ENCODE measurements at places on chromosomes 7 and 10. TPM values are rescaled to one million over a fixed set of nuclear protein-coding genes. Genes with fewer than 3 reads are reported as not detected.

GRCh38 chr7:1542841-1543747 lies 12.6 kb downstream of the MAFK start:
- no peak overlapping the region for H3K4me3 ChIP-seq
- H3K27me3 ChIP-seq: no peaks in the 10 kb centered on the region
- H3K27ac ChIP-seq: no peak overlapping the region
- peak; percentile 3 for DNase-seq
- no peaks in the 10 kb centered on the region for H3K4me1 ChIP-seq

DNA sequence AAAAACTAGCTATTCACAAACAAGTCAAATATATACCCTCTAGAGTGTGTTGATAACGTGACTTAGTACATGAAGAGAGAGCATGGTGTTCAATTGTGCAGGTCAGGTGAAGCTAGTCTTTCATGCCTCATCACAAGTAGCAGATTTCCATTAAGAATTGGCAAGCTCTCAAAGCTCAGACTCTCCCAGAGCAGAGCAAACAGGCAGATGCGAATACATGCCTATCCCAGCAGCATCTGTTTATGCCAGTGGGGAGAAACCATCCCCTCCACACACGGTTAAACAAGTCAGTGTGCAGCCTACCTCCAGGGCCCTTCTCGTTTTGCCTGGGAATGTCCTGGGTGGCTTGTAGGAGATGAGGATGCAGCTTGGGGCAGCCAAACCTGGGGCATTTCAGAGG lies 532.5 kb upstream of the C7orf33 start:
- DNase-seq: no peak
- H3K4me3 ChIP-seq: no peak overlapping the region
- no peaks in the 10 kb centered on the region for H3K36me3 ChIP-seq
- H3K4me1 ChIP-seq: 0 out of 2 replicates have a peak, but pooled peaks cover 10% of the 10 kb centered on the region

GRCh38 chr7:27689150-27689549 lies 26.5 kb upstream of the HIBADH start:
- H3K4me3 ChIP-seq: no peak overlapping the region
- no peaks in the 10 kb centered on the region for H3K36me3 ChIP-seq
- H3K27me3 ChIP-seq: no peaks in the 10 kb centered on the region
- no peak overlapping the region for H3K27ac ChIP-seq
- peaks cover 10% of the 10 kb centered on the region for H3K4me1 ChIP-seq

- H3K4me3 ChIP-seq: no peak overlapping the region
- no peaks in the 10 kb centered on the region for H3K27me3 ChIP-seq
- H3K36me3 ChIP-seq: no peaks in the 10 kb centered on the region
Observed at GRCh38 chr10:1180836-1181235, 124.7 kb downstream of the WDR37 start.

DNA sequence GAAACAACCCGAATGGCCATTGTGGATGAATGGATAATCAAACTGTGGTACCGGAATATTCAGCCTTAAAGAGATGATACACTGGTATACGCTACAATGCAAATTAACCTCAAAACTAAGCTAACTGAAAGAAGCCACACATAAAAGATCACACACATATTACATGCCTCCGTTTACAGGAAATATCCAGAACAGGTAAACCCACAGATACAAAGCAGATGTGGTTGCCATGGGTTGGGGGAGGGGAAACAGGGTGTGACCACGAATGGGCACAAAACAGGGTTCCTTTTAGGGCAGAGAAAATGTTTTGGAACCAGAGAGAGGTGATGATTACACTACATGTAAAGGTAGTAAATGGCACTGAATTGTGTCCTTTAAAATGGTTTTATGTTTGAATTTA lies 16.6 kb downstream of the ESYT2 start:
- H3K4me1 ChIP-seq: peaks cover 24% of the 10 kb centered on the region
- H3K27ac ChIP-seq: no peak overlapping the region

GRCh38 chr7:13093160-13093559 lies 405.7 kb downstream of the ARL4A start:
- DNase-seq: no peak
- H3K36me3 ChIP-seq: no peaks in the 10 kb centered on the region
- H3K27ac ChIP-seq: no peak overlapping the region
- no peak overlapping the region for H3K4me3 ChIP-seq

GRCh38 chr10:104807581-104808310 lies 166.7 kb downstream of the SORCS3 start:
- no peak overlapping the region for H3K27ac ChIP-seq
- DNase-seq: no peak
- H3K4me3 ChIP-seq: no peak overlapping the region
- H3K4me1 ChIP-seq: peaks cover 11% of the 10 kb centered on the region

DNA sequence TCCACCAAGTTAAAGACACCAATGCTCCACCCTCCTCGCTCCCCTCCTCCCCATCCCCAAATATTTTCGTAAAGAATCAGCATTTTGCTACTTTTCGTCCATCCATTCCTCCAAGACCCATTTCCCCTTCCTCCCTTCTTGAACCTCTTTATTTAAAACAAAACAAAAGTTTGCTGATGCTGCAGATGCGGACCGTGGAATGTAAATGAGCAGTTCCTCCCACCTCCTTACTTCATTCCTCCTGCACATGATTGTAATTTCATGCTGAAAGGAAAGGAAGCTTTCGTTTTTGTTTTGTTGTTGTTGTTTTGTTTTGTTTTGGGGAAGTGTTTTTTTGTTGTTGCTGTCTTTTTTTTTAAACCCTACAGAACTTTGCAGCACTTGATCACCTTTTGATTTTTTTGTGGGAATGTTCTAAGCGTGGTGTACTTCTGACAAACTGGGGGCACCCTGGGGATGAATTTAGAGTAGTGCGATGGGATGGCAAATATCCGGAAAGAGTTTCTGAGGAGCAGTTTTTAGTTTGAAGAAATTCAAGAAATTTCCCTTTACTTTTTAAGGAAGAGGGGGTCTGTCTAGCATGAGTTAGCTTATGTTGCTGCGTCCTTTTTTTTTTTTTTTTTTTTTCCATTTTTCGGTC lies 177.3 kb downstream of the TCF7L2 start:
- no peaks in the 10 kb centered on the region for H3K36me3 ChIP-seq
- H3K27me3 ChIP-seq: no peaks in the 10 kb centered on the region

DNA sequence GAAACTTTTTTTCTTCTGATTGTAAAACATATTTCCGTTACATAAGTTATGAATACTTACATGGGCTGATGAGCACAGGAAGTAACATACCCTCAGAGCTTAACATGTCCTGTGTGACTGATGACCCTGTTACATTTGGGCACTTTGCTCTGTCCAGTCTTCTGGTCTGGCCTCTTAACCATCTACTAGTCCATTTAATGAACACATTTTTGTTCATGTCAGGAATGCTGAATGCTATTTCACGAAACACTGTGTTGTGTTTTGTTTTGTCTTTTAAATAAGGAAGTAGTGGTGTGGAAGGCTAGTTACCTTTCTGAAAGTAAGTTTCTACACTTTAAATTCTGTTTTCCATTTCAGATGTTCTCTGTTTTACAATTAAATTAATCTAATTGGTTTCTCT lies 77.7 kb downstream of the RBM33 start:
- H3K4me1 ChIP-seq: no peaks in the 10 kb centered on the region
- H3K36me3 ChIP-seq: peaks cover 11% of the 10 kb centered on the region
- no peak overlapping the region for H3K4me3 ChIP-seq
- no peaks in the 10 kb centered on the region for H3K27me3 ChIP-seq
- DNase-seq: no peak

- H3K27me3 ChIP-seq: no peaks in the 10 kb centered on the region
- no peak overlapping the region for H3K4me3 ChIP-seq
- no peak overlapping the region for H3K27ac ChIP-seq
- H3K36me3 ChIP-seq: peaks cover 35% of the 10 kb centered on the region
- no peaks in the 10 kb centered on the region for H3K4me1 ChIP-seq
Observed at GRCh38 chr10:73762915-73763314, 18.7 kb downstream of the SEC24C start.

DNA sequence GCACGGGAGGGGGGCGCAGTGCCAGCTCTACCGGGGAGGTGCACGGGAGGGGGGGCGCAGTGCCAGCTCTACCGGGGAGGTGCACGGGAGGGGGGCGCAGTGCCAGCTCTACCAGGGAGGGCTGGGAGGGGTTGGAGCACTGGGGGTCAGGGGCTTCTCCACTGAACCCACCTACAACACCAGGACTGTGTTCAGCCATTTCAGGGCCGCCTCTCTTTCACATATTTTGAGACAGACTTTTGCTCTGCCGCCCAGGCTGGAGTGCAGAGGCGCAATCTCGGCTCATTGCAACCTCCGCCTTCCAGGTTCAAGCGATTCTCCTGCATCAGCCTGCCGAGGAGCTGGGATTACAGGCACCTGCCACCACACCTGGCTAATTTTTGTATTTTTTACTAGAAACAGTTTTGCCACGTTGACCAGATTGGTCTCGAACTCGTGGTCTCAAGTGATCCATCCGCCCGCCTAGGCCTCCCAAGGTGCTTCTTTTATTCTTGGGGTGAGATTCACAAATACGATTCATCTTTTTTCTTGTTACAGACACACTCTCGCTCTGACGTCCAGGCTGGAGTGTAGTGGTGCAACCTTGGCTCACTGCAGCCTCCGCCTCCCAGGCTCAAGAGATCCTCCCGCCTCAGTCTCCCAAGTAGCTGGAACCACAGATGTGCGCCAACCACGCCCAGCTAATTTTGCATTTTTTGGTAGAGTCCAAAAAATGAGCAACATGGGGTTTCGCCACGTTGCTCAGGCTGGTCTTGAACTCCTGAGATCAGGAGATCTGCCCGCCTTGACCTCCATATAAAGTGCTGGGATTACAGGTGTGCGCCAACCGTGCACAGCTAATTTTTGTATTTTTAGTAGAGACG lies 37.0 kb downstream of the ADAP1 start:
- H3K27ac ChIP-seq: no peak overlapping the region
- no peaks in the 10 kb centered on the region for H3K27me3 ChIP-seq
- no peaks in the 10 kb centered on the region for H3K36me3 ChIP-seq
- no peaks in the 10 kb centered on the region for H3K4me1 ChIP-seq
- no peak overlapping the region for H3K4me3 ChIP-seq
- no peak for DNase-seq

DNA sequence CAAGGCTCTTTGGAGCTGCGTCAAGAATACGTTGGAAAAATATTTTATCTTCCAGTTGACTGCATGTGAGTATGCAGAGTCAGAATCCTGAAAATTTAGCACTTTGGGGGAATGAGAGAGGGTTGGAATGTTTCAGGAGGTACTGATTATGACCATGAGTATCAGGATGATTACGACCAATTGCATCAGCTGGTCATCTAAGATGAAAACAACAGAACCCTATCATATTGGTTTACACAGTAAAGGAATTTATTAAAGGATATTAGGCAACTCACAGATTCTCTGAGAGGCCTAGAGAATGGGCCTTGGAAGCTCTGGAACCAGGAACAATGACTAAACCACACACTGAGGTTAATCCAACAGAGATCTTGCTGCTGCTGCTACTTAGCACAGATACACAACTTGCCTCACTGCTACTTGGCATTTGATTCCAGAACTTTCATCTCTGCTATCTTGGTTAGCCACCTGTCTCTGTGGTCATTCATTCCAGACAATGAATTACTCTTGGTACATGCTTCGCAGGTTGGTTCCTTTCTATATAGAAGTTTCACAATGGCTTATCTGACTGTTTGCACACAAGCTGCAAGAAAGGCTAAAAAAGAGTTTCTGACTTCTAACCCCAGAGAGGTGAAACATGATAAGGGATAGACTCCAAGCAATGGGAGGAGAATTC lies 68.0 kb upstream of the CTTNBP2 start:
- H3K27me3 ChIP-seq: no peaks in the 10 kb centered on the region
- DNase-seq: no peak
- H3K4me1 ChIP-seq: peaks cover 5% of the 10 kb centered on the region
- H3K27ac ChIP-seq: no peak overlapping the region
- H3K4me3 ChIP-seq: no peak overlapping the region

- peaks cover 57% of the 10 kb centered on the region for H3K27me3 ChIP-seq
- peaks cover 4% of the 10 kb centered on the region for H3K4me1 ChIP-seq
- H3K4me3 ChIP-seq: peak within 1 kb of the TSS; percentile 78
- no peak within 1 kb of the TSS for H3K27ac ChIP-seq
- H3K36me3 ChIP-seq: no peaks in the 10 kb centered on the region
Observed at GRCh38 chr10:45373576-45374349, at the start of gene ALOX5. Gene ALOX5, plus strand, starts transcription at chr10:45374216. Its CDS starts 64 bp downstream, at chr10:45374280.

- peaks cover 7% of the 10 kb centered on the region for H3K4me1 ChIP-seq
- H3K36me3 ChIP-seq: no peaks in the 10 kb centered on the region
- H3K4me3 ChIP-seq: no peak overlapping the region
- H3K27me3 ChIP-seq: no peaks in the 10 kb centered on the region
- peak overlapping the region; percentile 32 for H3K27ac ChIP-seq
Observed at GRCh38 chr7:105205592-105206237, 183.0 kb downstream of the SRPK2 start.

DNA sequence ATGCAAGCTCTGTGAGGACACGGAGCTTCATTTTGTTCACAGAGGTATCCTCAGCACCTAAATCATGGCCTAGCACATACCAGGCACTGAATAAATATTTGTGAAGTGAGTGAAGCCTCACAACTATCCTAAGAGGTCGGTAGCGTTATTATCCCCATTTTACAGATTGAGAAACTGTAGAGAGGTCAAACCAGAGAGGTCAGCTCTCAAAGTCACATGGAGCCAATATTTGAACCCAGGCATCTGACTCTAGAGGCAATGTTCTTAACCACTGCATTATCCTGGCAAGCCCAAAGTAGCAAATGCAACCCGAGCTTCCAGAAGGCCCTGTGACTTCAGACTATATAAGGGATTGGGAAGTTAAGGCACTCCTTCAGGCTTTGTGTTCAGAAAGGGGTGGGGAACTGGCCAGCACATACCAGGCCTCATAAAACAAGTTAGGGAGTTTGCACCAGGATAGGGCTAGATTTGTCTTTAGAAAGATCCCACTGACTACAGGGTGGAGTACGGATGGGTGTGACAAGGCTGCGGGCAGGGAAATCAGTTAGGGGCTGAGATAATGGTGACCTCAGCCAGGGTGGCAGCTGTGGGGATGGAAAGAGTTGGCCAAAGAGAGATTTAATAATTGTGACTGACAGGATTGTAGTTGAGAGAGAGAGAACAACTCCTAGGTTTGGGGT lies 101.4 kb downstream of the TBXAS1 start:
- H3K27ac ChIP-seq: no peak overlapping the region
- no peak overlapping the region for H3K4me3 ChIP-seq
- H3K36me3 ChIP-seq: no peaks in the 10 kb centered on the region

DNA sequence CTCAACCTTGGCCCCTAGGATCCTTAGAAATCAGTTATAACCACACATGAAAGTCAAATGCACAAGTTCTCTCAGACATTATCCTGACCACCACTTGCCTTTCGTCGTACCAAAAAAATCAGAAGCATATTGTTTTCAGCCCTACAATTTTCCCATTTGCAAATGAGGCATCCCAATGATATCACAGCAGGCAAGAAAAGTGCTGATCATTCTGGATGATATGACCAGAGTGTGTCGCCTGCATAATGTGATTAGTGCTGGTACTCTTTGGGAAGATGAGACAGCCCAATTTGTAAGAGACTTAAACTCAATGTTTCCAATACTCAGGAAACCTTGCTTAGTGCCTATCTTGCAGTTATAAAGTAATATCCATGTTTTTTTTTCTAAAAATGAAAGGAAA lies 168.0 kb downstream of the SORCS1 start:
- H3K27me3 ChIP-seq: no peaks in the 10 kb centered on the region
- H3K27ac ChIP-seq: no peak overlapping the region
- H3K4me3 ChIP-seq: no peak overlapping the region
- no peaks in the 10 kb centered on the region for H3K36me3 ChIP-seq
- no peak for DNase-seq
- H3K4me1 ChIP-seq: no peaks in the 10 kb centered on the region

- H3K4me1 ChIP-seq: no peaks in the 10 kb centered on the region
- no peak overlapping the region for H3K27ac ChIP-seq
- peak; percentile 28 for DNase-seq
- H3K4me3 ChIP-seq: no peak overlapping the region
- H3K36me3 ChIP-seq: no peaks in the 10 kb centered on the region
Observed at GRCh38 chr7:47847207-47847606, 101.1 kb downstream of the PKD1L1 start.

NUTM2D gene
- 0.07 TPM for polyA plus RNA-seq

YKT6 gene
- polyA plus RNA-seq: 33.5 TPM

SFR1 gene
- 13.0 TPM for polyA plus RNA-seq

CTNNA3 gene
- polyA plus RNA-seq: 0.71 TPM

Measured in GM23338 (cell line).